PC-3 (cell line): ENCODE measurements at places on chromosomes 7 and 10. TPM values are rescaled to one million over a fixed set of nuclear protein-coding genes. Genes with fewer than 3 reads are reported as not detected.

DNA sequence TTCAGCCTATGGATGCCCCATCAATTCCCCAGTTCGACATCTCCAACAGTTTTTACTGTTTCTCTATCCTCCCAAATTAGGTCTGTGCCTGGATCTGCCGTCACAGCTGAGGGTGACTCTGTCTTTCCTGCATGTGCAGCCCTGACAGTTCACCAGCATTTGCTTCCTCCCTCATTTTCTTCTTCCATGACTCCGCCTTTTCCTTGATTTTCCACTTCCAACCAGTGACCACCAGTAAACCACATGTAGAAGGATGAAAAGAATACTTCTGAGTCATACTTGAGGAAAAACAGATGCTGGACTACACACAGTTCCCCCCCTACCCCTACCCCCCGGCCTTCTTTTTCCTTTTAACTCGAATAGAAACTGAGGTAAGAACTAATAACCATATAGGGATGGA is 311.8 kb upstream of the POM121L12 start:
- no peak for DNase-seq

- DNase-seq = no peak
These were observed 83.1 kb upstream of the EGR2 start for GRCh38 chr10:62899311-62899710.

CALCR gene
- total RNA-seq = not detected in 2 replicates

- no peak for DNase-seq
These were observed 103.5 kb downstream of the ELAPOR2 start for GRCh38 chr7:86955895-86956503.

OPTN gene
- 7.9 and 10.1 TPM in 2 replicates for total RNA-seq

DNA sequence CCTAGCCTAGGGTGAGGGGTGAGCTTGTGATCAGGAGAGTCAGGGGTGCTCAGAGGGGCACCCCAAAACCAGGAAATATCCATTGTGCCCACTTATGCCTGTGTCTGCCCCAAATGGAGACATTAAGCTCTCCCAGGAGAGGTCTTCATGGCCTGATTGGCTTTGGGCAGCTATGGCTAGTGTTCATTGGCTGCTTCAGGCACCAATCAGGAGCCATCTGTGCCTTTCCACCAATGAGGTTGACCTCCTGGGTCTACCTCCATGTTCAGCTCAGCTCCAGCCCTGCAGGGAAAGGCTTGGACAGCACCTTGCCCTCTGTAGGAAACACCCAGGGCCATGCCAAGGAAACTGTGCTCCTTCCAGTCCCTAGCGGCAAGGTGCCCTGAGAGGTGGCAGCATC is 23.9 kb upstream of the HSPB1 start:
- no peak for DNase-seq

ZNF804B gene
- not detected in 2 replicates for total RNA-seq

- DNase-seq = peak; percentile 43
These were observed 71.2 kb downstream of the BMPR1A start for GRCh38 chr10:86827639-86828038.

GRCh38 chr10:78524342-78524741 is 490.7 kb downstream of the RPS24 start:
- no peak for DNase-seq

DNA sequence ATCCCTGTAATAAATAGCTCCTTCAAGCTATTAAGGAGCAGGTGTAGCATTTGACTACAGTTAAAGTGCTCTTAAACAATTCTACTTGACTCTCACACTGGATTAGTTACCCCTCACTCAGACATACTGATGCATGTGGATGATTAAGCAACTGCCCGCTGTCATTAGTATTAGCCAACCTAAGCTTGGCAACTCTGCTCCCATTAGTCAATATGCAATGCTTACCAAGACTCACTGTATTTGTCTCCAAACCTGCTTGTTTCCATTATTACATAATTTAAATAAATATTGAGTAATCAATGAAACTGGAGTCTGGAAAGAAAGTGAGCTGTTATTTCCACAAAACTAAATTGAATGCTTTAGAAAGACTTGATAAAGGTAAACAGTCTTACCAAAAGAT is 144.0 kb upstream of the ASAH2 start:
- DNase-seq = peak; percentile 99

HOXA10 gene
- total RNA-seq = 36.0 and 46.1 TPM in 2 replicates

DNA sequence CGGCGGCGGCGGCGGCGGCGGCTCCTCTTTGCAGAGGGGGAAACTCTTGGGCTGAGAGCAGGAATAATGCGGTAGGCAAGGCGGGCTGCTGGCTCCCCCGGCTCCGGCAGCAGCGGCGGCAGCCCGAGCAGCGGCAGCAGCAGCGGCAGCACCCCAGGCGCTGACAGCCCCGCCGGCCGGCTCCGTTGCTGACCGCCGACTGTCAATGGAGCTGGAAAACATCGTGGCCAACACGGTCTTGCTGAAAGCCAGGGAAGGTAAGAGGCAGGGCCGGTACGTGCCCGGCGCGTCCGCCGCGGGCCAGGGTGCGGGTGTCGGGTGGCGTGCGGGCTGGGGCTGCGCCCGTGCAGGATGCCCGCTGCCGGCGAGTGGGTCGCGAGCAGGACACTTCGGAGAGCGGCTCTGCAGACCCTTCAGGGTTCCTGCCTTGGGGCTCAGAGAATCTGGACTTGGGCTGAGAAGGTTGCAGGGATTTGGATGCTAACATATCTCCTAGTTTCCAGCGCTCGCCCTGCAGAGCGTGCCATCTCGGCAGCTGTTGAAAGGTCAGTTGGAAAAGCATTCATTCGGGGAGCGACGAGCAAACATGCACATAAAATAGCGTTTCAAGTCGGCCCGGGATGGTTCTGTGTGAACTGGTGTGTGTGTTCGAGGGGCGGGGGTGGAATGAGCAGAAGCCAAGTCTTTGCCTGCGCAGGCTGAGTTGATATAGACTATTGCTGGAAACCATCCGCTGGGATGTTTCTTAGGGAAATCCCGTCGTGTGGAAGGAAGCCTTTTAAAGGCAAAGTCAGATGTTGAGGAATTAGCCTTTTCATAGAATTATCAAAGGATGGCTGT is 562 bp downstream of the GRK5 start:
- DNase-seq = peak; percentile 39

DNA sequence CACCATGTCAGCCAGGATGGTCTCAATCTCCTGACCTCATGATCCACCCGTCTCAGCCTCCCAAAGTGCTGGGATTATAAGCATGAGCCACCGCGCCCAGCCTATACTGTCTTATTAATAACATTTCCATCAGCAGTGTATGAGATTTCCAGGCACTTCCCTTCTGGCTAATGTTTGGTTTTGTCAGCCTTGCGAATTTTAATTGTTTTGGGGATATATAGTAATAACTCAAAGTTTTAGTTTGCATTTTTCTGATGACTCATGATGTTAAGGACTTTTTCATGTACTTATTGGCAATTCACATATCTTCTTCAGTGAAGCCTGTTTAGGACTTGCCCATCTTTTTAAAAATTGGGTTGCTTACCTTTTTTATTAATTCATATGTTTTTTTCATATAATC is 76.0 kb downstream of the TMEM270 start:
- no peak for DNase-seq

KIAA1217 gene
- total RNA-seq = 14.2 and 16.0 TPM in 2 replicates

SCART1 gene
- 2.4 and 5.1 TPM in 2 replicates for total RNA-seq

- DNase-seq = no peak
These were observed 39.5 kb downstream of the TACR2 start for GRCh38 chr10:69377191-69377590.

- DNase-seq = no peak
These were observed 98.3 kb downstream of the MKI67 start for GRCh38 chr10:128027822-128028507.

DNA sequence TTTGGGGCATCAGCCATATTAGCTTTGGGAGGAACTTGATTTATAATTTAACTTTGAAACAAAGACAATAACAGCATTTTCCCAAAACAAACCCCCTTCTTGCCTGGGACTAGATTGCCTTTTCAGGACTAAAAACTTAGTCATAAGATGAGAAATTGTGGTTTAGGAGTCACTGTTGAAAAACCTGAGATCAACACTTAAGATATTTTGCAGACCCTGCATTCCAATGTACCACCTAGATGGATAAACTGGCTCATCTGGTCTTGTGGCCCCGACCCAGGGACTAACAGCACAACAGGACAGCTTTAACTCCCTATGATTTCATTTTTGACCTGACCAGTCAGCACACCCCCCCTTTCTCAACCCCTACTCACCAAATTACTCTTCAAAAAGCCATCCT is 1165.4 kb downstream of the XPNPEP1 start:
- peak; percentile 74 for DNase-seq

- peak; percentile 58 for DNase-seq
These were observed 189.2 kb downstream of the FAM107B start for GRCh38 chr10:14585287-14586193.

STK31 gene
- 0.12 and 1.6 TPM in 2 replicates for total RNA-seq

DNA sequence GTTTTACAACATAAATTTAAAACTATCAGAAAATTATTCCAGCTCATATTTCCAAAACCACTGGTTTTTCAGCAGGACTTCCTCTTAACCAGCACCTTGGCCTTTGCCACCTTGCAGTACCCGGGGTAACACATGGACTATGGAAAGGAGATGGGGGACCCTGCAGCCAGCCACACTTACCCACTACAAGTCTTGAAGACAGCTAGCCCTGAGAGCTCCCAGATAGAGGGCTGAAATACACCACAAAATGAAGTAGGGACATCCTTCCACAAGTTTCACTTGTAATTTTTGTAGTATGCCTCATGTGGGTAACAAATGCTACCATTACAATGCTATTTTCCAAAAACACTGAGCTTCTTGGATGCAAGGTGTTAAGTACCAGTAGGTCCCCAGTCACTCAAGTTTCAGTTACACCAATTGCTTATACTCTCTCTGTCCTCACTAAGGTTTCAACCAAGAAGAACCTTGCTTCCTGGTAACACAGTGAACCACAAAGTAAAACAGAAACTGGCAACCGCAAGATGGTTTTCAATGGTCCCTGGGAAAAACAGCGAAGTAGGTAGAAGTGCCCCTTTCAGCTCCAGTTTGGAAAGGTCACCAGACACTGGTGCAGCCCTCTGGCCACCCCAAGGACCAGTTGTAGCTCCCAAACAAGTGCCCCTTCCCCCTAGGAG is 110.9 kb downstream of the SGMS1 start:
- no peak for DNase-seq

DNA sequence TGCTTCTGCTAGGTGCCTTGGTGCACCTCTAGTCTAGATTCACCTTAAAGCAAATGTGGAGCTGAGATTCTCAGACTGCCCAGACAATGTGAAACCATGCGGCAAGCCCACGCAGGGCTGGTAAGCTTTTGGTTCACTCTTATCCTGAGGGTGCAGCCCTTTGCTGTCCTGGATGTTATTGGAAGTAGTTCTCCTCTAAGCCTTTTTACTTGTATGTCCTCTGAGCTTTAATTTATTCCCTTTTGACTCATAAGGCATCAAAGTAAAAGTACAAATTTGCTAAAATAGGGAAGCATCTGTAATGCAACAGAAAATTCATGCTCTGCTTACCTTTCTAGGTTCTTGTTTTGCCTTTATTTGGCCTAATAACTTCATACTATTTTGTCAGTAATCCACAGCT is 186.8 kb downstream of the MACC1 start:
- DNase-seq = no peak

GRCh38 chr10:74052994-74053393 is 55.1 kb downstream of the VCL start:
- no peak for DNase-seq

- DNase-seq = no peak
These were observed 5.9 kb downstream of the AKR1B1 start for GRCh38 chr7:134452991-134453473.

DNA sequence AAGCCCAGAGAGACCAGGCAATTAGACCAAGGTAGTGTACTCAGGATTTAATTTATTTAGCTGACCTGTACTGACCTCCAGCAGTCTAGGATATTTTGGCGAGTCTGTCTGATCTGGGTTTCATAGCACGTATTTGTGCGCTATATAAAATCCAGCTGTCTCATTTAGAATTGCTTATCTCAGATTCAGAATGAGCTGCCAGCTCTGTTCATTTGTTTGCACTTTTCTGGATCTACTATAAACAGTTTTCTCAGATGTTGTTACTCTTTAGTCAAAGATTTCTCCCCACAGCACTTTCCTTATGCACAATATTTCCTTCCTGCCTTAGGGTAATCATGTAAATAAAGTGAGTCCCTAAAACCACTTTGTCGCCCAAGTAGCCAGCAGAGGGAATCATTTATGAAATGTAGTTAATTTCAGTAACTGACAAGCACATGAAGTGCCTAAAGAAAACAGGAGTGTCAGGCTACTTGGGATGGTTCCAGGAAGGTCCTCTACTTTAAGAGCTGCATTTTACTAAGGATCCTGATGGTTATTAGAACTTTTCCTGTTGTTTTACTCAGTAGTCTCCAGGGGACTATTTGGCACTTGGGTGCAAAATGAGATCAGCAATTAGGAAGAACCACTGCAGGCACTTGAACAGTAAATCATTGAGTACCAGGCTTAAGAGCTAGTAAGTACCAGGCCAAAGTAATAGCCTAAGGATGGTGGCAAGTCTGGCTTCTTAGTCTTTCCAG is 226.4 kb downstream of the TWIST1 start:
- DNase-seq = no peak

DNA sequence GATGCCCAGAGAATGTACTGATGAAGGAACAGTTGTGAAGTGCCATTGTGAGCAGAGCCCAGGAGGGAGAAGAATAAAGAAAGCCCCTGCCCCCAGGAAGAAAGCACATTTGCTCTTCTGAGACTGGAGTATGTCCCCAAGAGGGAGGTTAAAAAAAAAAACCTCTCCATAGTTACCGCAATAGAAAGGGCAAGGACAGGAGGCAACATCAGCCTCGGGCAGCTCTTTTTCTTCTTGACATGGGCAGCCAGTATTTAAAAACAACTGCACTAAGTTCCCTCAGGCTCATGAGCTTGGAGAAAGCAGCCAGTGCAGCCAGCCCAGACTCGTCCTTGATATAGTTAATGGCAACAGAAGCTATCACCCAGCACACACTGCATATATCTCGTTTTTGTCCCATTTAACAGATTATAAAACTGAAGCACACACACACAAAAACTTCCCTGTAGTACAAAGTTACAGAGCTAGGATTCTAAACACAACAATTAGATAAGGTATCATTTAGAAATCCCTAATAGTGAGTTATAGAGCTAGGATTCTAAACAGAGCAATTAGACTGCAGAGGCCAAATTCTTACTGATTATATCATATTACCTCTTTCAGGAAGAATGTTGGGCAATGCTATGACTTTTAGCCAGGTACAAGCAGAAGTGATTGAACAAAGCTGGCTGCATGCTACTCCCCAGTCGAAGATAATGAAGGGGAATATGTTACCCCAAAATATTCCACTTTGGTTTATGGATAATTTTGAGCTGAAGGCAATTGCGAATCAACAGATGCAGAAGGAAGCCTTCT is 823.5 kb downstream of the GRID1 start:
- DNase-seq = no peak

GRCh38 chr10:10872764-10873163 is 144.9 kb upstream of the CELF2 start:
- no peak for DNase-seq

- no peak for DNase-seq
These were observed 25.9 kb upstream of the PTPRN2 start for GRCh38 chr7:158613481-158613880.

ALOX5 gene
- total RNA-seq = 0.11 and 0.92 TPM in 2 replicates

GRCh38 chr10:62424026-62424425 is 49.9 kb downstream of the ZNF365 start:
- peak; percentile 64 for DNase-seq

GRCh38 chr7:31899356-31899927 is 170.8 kb downstream of the PDE1C start:
- DNase-seq = peak; percentile 58

GRCh38 chr10:11357439-11357838 is 254.0 kb downstream of the USP6NL start:
- no peak for DNase-seq

RTKN2 gene
- total RNA-seq = 24.8 and 26.6 TPM in 2 replicates

ARMS2 gene
- total RNA-seq = not detected in 2 replicates

- DNase-seq = no peak
These were observed 16.8 kb downstream of the GPAM start for GRCh38 chr10:112166800-112167199.
